Stimulated activated CD4-positive, alpha-beta T cell treated with anti-CD3 and anti-CD28 coated beads, TNF-alpha, amount 100 ng/mL, for 1 hour (primary cell): ENCODE measurements at places on chromosomes 3 and 15.

DNA sequence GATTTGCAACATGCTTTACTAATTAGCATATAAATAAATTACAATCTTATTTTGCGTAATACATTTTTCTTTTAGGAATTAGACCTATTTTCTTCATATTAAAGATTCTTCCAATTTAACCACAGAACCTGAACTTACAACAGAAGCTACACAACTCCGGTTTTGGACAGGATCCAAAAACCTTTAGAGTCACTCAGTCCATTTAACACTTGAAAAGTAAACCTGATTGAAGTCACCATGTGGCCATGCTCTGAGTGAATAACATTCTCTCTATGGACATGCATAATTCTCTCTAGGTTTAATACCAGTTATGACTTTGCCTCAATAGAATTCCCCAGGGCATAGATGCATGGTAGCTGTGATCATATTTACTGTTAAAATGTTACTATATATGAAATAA lies 751.0 kb downstream of the VGLL3 start:
- DNase-seq = no peak

GRCh38 chr3:194760494-194761137 lies 74.9 kb downstream of the FAM43A start:
- DNase-seq = no peak

DNA sequence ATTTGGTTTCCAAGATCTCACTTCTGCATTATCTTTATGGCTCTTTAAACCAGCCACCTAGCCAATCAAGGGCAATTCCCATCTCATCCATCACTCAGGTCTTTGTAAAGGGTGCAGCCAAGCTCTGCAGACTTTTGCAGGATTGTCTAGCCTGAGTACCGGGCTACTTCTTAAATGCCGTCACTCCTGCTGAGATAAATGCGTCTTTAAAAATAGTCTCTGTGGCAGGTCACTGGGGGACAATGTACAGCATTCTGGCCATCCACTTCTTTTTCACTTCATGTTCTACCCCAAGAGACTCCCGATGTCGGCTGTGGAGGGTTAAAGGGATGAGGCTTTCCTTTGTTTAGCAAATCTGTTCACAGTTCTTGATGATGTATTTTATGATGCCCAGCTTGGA lies 194.7 kb downstream of the SV2B start:
- DNase-seq = no peak

DNA sequence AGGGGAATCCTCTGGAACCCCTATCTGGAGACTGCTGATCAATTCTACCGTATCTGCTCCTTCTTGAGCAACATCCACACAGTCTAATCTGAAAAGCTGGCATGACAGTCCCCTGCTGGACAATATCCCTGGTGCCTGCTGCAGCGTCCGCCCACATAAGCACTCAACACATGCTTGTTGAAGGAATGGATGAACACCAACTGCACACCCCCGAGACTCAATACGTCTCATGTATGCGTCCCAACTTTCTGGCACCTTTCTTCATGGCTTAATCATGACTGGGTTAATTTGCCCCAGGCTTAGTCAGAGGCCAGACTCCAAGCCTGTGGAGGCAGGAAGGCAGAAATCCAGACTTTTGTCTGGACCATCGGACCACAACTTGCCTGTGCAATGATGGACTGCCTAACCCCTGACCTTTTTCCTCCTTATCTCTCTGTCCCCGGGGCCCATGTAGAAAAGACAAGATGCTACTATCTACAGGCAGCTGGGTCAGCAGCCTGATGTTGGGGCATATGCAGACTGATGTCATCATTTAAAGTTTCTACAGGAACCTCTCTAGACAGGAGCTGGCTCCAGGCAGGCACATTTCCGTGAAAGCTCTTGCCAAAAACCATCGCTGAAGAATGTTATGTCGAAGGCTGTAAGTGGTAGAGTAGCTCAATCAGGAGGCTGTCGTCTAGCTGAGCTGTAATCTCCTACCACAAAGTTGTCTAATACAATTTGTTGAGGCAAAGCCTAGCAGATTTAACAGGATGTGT lies 114.1 kb upstream of the TPM1 start:
- DNase-seq = no peak

GRCh38 chr3:141707741-141708203 lies 30.3 kb upstream of the RNF7 start:
- DNase-seq = no peak

GRCh38 chr3:10554746-10555145 lies 49.4 kb upstream of the ATP2B2 start:
- DNase-seq = no peak

GRCh38 chr3:187875863-187876262 lies 130.6 kb upstream of the BCL6 start:
- DNase-seq = no peak

- no peak for DNase-seq
Observed at GRCh38 chr3:12966847-12967605, 106.2 kb downstream of the IQSEC1 start.
